ENCODE measurements at places on chromosomes 6 and 20. TPM values are rescaled to one million over a fixed set of nuclear protein-coding genes. Genes with fewer than 3 reads are reported as not detected.

DNA sequence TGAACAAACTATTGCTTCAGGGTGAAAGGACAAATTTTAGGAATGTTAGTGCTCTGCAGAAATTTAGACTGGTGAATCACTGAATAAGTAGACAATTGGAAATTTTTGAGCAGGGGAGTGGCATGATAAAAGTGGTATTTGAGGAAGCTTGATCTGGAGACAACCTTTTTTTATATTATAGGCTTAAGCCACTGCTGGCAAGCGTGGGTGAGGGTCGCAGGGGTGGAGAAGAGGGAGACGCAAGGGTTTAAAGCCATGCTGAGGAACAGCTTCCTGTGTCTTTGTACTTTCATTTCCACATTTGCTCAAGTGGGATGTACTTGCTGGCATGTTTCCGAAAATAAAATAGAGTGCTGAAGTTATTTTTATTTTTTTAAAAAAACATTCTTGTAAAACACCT, 23.7 kb downstream of the NCOA7 start:
- no peak for DNase-seq

- DNase-seq = no peak
Measured at GRCh38 chr6:110337486-110337885, 20.7 kb downstream of the METTL24 start.

DNA sequence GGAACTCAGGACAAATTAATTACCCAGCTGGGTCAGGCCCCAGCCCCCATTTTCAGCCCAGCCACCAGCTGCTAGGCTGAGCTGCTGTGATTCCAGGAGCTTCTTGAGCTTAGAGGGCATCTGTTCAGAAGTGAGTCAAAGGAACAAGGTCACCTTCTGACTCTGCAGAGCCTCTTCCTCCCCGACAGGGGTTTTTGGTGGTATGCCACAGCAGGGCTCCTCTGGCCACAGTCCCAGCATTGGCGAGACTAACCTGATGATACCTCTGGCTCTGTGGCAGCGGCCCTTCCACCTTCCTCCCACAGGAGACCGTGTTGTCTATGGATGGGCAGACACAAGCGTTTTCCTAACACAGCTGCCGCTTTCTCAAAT, 39.7 kb downstream of the ZC3H12D start:
- no peak for DNase-seq

DNA sequence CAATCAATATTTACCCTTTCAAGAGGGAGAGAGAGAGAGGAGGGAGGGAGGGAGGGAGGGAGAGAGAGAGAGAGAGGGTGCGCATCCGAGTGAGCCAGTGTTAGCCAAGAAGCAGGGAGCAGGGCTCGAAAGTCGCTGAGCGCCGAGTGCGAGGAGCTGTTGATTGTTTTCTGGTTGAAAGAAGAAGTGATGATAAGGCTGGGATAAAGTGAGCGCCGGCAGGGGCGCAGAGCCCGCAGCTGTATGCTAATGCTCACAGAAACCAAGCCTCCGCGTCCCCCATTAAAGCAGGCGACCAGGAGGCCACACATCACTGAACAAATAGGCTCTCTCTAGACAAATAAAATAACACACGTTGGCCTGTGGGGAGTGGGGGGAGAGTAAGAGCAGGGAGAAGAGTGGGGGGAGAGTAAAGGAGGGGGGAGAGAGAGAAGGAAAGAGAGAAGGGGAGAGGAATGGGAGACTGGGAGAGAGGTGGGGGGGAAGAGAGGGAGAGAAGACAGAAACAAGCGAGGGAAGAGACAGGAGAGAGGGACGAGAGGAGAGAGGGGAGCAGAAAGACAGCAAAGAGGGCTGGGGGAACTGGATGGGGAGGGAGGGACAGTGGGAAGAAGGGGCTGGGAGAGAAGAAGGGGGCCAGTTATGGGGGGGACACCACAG, 5.0 kb upstream of the INSM1 start:
- DNase-seq = no peak

GRCh38 chr6:11734861-11735613, 43.6 kb downstream of the ADTRP start:
- no peak for DNase-seq

GRCh38 chr6:48714699-48715098, 603.7 kb upstream of the PTCHD4 start:
- DNase-seq = no peak

GRCh38 chr6:42783177-42783875, 1.5 kb downstream of the BICRAL start:
- DNase-seq = peak; percentile 86

DNA sequence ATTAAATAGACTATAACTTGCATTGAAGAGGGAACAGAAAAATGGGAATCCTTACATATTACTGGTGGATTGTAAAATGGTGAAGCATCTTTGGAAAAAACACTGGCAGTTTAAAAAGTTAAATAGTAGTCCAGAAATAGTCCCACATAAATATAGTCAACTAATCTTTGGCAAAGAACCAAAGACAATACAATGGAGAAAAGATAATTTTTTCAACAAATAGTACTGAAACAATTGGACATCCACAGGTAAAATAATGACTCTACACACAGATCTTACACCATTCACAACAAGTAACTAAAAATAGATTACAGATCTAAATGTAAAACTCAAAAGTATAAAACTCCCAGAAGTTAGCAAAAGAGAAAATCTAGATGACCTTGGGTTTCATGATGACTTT, 259.1 kb upstream of the CEP162 start:
- DNase-seq = no peak

DNA sequence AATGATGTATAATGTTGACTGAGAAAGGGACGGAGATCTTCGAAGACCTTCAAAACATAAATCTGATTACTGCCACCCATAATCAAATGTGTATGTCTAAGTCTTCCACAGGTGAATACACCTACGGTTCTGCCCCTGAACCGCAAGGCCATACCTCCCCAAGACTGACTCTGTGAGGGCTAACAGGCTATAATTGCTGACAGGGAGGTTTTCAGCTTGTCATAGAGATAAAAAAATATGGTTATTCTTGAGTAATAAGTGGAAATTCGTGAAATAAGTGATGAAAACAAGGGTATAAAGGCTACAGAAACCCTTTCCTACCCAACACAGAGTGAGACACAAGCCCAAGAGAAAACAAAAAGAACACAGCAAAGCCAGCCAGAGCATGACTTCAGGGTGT, 188.9 kb downstream of the ATXN1 start:
- DNase-seq = no peak

DNA sequence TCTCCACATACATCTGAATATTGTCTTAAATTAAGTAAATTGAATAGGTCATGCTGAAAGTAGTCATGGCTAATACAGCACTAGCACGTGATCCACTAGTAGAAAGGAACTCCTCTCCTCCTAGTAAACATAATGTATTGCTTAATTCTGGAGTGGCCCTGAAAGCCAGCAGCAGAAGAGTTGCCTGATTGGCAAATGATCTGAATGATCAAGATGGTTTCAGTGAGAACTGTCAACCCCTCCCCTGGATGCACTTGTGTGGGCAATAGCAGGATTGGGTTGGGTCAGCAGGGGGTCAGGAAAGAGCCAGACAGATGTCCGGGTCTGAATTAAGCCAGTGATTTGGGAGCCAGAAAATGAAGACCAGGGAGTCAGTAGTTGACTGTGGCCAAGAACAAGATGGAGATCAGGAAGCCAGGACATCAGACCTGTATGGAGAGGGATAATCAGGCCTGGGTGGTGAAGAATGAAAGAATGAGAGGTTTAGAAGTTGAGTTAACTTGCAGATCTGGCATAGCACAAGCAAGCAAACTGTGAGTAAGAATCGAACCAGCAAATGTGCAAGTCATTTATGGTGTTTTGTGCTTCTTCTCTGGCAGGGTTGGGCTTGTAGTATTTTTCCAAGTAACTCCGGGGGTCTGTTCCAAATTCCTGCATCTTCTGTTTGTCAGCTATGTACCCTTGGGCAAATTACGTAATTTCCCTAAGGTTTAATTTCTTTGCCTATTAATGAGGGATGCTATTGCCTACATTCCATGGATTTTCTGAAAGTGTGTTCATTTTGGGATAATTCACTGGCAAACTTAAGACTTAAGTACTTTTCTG, 304.9 kb downstream of the CD109 start:
- DNase-seq = no peak

DNA sequence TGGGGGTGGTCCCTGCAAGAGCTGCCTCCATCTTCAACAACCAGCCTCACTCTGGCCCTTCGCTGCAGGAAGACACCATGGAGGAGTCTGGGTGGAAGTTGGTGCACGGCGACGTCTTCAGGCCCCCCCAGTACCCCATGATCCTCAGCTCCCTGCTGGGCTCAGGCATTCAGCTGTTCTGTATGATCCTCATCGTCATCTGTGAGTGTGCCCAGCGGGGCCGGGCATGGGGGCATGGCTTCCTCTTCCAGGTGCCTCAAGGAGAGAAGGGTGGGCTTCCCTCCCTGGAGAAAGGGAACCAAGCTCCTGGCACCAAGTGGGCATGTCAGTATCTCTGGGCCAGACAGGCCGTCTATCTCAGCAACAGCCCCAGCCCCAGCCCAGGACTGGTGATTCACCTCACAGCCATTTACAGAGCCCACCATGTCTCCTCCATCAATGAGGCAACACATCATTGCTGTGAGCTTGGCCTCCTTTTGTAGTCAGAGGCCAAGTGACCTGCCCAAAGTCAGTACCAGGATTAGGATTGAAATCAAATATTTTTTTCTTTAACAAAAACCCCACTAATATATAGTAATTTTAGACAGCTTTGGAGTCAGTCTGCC, 40.2 kb downstream of the TM9SF4 start:
- DNase-seq = no peak

GRCh38 chr6:14520029-14520428, 402.5 kb downstream of the CD83 start:
- DNase-seq = no peak

GRCh38 chr20:38049800-38050199, 16.3 kb downstream of the RPRD1B start:
- no peak for DNase-seq

- DNase-seq = no peak
Measured at GRCh38 chr20:20321134-20321533, 46.8 kb upstream of the INSM1 start.

- DNase-seq = no peak
Measured at GRCh38 chr6:169168302-169168630, 85.4 kb downstream of the THBS2 start.

GRCh38 chr6:160215232-160215631, 43.4 kb downstream of the SLC22A2 start:
- DNase-seq = no peak

- DNase-seq = no peak
Measured at GRCh38 chr6:13413466-13413862, 73.9 kb downstream of the GFOD1 start.

DNA sequence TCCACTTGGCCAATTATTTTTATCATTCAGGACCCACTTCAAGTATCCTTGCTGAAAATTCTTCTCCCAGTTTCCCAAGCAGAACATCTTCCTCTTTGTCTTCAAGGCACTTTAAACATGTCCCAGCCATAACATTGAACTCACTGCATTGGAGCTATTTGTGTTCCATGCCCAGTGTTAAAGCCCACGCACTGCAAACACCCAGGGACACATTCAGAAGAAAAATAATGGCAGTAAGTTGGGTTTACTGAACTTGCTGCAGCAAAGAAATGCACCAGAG, 1.6 kb upstream of the APMAP start:
- DNase-seq = no peak

GRCh38 chr6:47483516-47483852, 5.9 kb downstream of the CD2AP start:
- DNase-seq = no peak

- DNase-seq = no peak
Measured at GRCh38 chr6:25895771-25896170, 21.7 kb upstream of the SLC17A3 start.

- DNase-seq = no peak
Measured at GRCh38 chr20:2754424-2754823, 46.0 kb downstream of the CPXM1 start.

GRCh38 chr6:168095716-168096250, 16.8 kb upstream of the FRMD1 start:
- no peak for DNase-seq

The RBM24 gene
- 0.88 TPM for total RNA-seq

The VWA7 gene
- total RNA-seq = not detected

The PRL gene
- total RNA-seq = not detected

The MTCH1 gene
- 186 TPM for total RNA-seq

The RANBP9 gene
- total RNA-seq = 49.5 TPM

The C6orf15 gene
- total RNA-seq = not detected

The WFDC10B gene
- not detected for total RNA-seq

All from Peyer's patch (tissue), 4 donors.